ENCODE measurements at places on chromosomes 2 and 18.

DNA sequence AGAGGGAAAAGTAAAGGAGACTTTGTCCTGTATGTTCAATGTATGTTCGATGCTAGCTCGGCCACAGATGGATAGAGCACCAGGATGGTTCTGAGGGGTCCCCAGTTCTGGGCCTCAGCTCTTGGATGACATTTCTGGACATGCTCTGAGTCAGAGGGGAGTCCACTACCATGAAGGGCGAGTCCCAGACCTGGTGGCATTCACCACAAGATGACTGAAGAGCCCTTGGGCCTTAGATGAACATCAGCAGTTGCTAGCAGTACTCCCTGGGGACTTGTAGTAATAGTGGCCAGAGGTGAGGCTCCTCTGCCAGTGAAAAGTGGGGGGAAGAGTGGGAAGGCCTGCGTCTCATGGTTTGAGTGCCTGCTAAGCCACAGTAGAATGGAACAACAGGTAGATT is 109.5 kb downstream of the GRB14 start:
- DNase-seq, result no peak

GRCh38 chr2:234703258-234703657 is 206.4 kb upstream of the ARL4C start:
- DNase-seq, result no peak

GRCh38 chr2:52475590-52475989 is 1292.0 kb upstream of the CHAC2 start:
- DNase-seq, result no peak

DNA sequence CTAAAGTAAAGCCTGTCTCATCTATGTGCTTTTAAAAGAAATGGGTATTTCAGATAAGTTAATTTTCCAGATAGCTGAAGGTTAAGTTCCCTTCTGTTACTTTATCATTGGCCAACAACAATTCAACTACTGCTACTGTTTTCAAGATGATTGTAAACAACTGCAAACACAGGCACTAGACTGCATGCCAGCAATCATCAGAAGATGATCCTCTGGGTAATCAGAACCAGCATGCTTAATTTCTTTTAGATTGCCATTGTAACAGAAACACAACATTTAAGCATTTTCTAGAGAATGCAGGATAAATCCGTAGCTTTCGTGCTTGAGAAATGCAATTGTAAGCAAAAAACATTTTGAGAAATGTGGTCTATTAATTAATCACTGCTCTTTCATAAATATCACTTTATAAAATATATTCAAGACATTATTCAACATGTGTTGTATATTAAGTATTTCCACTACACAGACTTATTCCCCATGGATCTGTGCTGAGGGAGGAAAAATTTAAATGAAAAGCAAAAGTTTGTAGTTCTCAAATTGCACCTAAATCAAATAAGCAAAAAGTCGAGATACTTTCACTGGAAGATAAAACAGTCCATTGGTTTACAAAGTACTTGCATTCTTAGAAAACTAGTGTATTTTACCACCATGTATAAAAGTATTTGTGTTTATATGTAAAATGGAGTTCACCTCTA is 133.7 kb downstream of the ATL2 start:
- DNase-seq, result no peak

DNA sequence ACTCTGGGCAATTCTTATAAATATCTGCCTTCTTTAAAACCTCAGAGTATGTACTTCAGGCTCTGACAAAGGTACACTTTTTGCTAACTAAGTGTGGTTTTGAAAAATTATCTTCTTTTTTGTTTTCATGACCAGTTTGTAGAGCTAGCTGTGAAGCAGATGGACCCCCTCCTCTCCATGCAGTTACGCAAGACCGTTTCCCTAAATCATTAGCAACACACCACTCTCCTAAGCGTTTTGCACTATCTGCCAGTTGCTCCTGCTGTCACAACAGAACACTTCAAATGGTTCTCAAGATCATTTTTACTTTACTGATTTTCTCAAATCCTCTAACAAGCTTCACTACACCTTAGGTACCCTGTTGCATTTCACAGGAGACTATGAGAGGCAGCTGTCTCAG is 53.3 kb downstream of the GULP1 start:
- no peak for DNase-seq

GRCh38 chr2:156704132-156704531 is 268.0 kb downstream of the GPD2 start:
- DNase-seq, result no peak

GRCh38 chr2:52454962-52455361 is 1312.6 kb upstream of the CHAC2 start:
- DNase-seq, result no peak

DNA sequence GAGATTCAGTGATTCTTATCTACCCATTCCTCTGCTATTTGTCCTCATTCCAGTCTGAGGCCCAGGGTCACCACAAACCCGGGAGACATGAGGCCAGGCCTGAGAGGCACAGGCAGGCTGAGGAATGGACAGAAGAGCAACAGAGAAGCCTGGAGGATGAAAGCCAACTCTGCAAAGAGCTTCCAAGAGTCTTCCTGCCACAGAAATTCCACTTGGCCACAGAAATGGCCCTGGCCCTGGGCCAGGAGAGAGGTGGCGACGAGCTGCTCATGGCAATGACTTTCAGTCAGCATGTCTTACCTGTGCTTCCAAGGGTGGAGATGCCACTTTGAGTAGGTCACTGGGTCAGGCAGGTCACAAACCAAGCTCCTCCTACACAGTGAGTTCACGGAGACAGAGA is 155.3 kb upstream of the PKDCC start:
- no peak for DNase-seq

DNA sequence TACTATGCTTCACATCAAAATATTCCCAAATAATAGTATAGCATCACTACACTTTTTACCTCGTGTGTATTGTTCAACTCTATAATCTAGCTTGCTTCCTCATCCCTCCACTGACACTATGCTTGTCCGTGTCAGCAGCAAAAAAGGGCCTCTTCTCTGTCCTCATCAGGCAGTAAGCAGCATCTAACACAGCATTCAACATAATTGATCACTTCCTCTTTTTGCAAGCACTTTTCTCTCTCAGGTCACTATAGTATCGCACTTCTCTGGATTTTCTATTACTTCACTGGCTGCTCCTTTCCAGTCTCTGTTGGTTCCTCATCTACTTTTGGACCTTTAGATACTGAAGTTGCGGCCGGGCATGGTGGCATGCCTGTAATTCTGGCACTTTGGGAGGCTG is 64.9 kb upstream of the ZSWIM2 start:
- DNase-seq, result no peak

GRCh38 chr2:9771101-9771449 is 72.2 kb upstream of the TAF1B start:
- no peak for DNase-seq

DNA sequence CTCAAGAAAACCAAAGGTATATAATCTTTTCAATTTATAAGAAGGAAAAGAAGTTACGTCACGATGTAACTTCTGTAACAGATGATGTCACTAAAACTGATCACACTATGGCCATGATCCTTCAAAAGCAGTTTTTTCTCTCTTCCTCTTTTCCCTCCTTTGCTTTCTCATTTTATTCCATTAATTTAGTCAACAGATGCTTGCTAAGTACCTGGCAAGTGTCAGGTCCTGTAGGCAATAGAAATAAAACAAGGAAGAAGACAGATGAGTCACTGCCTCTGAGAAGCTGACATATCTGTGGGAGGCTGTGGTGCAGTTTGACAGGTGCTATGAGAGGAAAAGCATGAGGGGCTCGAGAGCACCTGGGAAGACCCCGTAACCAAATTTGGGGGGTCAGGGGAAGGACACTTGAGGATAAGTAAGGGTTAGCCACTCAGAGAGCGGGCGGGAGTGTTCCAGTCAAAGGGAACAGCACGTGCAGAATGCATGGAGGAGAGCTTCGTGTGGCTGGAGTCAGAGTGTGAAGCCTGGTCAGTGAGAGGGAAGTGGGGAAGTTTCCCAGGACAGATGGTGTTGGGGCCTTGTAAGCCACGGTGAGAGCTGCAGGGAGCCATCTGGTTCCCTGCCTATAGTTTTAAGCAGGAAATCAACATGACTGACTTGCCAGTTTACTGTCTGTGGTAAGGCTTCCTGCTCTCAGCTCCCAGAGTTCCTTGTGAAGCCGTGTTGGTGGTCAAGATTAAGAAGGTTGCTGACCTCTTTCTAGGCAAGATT is 198.8 kb upstream of the FOSL2 start:
- DNase-seq, result no peak

GRCh38 chr2:11416186-11416585 is 49.8 kb downstream of the E2F6 start:
- DNase-seq, result no peak

DNA sequence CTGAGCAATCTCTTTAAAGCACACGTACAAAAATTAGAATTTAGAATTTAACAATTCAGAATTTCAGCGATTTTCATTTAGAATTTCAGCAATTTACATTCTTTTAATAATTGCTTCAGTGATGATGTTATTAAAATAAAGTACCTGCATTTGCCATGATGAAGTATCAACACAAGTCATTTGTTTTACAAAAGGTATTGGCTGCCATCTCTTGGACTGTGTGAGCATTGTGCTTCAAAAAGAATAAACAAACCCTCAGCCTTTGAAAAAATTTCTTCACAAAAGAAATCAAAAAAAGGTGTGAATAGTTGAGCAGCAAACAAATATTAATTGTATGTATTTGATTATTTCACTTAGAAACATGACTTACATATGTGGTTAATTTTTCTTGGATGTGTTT is 27.1 kb upstream of the ZC3H15 start:
- no peak for DNase-seq

GRCh38 chr2:37586663-37587317 is 84.7 kb downstream of the CDC42EP3 start:
- DNase-seq, result no peak

DNA sequence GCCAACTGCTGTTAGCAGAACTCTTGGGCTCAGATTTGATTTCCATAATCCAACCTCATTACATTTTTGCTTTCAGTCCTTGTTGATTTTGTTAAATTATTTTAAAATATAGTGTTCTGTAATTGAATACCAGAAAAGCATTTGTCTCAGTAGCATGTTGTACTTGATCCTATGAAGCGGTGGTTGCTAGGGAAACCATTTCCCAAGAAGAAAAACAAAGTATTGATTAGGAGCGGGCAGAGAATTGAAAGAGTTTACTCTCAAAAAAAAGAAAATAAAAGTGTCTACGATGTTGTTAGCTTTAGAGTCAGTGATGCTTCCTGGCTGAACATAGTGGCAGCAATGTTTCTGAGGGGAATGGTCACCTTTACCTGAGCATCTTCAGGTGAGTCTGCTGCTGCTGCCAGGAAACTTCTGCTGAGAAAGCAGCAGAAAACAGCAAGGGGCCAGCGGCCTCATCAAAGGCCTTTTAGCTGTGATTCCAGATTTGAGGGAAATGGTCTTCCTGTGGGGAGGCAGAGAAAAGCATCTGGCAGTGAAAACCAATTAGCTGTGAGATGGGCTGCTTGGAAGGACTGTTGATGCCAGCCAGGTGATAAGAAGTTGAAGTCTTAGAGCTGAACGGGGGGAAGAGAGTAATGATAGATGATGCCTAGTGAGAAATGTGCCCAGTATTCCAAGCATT is 37.1 kb downstream of the CRIM1 start:
- DNase-seq, result no peak

GRCh38 chr2:27320958-27321543 is 1.8 kb downstream of the MPV17 start:
- no peak for DNase-seq

DNA sequence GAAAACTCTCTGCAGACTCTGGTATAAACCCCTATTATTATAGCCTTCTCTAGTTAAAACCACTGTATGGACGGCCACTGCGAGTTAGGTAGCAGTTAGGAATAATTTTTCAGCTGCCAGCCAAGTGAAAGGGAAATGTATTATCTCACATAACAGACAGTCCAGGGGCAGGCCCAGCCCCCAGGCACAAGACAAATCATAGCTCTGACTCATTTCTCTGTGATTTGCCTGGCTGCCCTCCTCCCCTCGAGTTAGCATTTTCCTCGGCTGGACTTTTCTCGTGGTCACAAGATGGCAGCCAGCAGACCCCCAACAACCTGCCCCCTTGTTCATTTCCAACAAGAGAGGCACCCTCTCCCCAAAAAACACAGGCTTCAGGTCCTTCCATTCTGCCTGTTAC is 10.5 kb downstream of the VIT start:
- no peak for DNase-seq

DNA sequence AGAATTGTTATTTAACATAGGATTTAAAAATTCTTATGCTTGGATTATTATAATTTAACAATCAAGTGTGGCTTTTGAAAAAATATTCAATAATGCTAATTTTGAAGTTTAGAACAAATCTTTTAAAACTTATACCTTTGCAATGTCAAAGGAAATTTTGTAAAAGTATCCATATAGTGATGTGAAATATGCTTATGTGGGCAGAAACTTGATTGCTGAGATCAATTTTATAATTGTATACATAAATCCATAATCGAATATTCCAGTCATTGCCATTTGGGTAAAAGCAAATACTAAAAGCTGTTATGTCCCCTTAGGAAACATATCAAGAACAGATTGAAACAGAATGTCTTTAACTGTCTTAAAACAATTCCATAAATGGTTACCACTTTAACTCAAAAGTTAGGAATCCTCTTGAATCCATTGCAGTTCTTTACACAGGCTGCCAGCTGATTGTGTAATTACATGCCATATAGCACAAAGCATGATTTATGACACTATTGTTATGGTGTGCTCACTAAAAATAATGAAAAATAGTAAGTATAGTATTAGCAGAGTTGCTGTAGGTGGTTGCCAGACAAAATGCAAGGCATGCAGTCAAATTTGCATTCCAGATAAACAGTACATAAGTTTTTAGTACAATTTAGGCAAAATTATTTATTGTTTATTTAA is 24.2 kb downstream of the PLCL1 start:
- no peak for DNase-seq

- no peak for DNase-seq
Observed at GRCh38 chr2:111622859-111623258, 261.1 kb downstream of the ANAPC1 start.

DNA sequence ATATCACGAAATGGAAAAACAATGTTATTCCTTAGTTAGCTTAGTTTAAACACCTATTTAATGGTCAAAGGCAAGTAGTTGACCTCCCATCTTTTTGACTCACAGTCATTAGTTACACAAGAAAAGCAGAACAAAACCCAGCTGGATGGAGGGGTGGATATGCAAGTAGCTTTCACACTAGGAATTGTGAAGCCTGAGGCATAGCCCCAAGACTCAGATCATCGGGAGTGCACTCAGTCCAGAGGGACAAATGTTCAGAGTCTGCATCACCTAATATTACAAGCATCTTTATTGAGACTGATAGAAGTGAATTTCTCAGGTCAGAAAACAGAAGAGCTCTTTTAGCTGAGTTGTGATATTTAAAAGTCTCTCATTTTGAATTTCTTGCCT is 15.5 kb upstream of the CPS1 start:
- no peak for DNase-seq
